ENCODE measurements at places on chromosomes 6 and 20.

- DNase-seq, result no peak
Measured at GRCh38 chr20:58719258-58719657, 26.7 kb downstream of the NPEPL1 start.

- no peak for DNase-seq
Measured at GRCh38 chr6:30743099-30744053, 889 bp upstream of the FLOT1 start.

DNA sequence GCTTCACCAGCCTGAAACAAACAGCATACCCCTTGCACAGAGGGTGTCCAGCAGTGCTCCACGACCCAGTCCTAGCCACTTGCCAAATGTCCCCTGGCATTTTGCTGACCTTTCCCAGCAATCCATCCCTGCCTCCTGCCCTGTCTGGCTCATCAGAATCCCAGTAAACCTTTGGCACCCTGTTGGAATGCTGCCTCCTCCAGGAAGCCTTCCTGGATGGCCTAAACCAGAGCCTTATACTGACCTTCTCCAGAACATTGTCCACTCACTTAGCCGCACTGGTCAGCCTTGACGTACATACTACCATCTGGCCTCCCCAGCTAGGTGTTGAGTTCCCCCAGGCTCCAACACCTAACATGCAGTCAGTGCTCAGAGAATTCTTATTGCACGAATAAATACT is 2.0 kb upstream of the PACSIN1 start:
- DNase-seq, result no peak

- DNase-seq, result no peak
Measured at GRCh38 chr6:159259441-159260125, 90.4 kb downstream of the FNDC1 start.

All from T follicular helper cell (primary cell).